ENCODE measurements at places on chromosomes 13 and 19.

- DNase-seq, result no peak
These were observed 76.1 kb upstream of the POMP start for GRCh38 chr13:28582892-28583240.

DNA sequence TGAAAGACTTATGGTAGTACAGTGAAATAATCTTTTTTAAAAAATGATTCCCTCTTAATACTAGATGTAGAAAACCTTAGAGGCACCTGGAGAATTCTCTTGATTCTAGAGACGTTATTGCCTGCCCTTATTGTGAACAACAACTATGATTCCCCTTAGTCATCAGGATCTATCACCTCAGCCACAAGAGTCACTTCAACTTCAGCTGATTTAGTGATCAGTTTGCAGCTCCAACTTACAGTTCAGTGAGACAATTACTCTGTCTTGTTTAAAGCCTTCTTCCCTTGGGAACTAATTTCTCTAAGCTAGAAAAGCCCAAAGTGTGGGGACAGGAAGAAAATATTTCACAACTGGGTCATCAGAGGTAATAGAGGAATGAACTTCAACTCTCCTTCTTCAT lies 254.3 kb upstream of the SLITRK1 start:
- no peak for DNase-seq

DNA sequence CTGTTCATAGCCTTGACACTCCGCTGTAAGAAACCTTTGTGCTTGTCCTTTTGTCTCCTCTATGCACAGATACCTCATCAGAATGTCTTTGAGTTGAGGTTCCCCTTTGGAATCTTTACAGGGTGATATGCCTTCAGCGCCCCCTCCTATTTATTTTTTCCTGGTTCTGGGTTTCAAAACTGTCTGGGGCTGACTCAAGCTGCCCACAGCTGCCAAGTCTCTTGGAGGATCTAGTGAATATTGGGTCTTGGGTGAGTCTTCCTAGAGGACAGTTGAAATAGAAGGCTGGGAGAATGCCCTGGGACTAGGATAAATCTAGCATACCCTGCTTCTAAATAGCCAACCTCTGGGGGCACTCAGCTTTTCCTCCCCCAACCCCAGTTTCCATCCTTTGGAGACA lies 930 bp downstream of the ZNF136 start:
- DNase-seq, result no peak

- DNase-seq, result no peak
These were observed 13.8 kb upstream of the UQCR11 start for GRCh38 chr19:1619094-1619439.

DNA sequence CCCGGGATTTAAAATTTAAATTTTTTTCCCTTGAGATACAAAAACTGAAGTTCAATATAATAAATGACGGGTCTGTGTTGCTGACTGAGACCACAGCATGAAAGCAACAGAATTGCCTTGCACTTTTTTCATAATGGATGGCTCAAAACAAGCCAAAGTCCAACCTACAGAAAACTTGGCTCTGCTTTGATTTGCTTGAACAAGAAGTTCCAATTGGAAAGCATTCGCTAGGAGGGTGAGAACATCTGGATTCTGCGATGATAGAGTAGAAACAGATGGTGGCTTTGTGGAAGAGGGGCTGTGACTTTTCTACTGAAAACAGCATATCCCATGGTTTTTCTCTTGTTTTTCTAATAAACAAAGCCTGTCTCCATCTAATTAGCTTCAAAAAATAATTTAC lies 46.4 kb downstream of the THSD1 start:
- no peak for DNase-seq

All from NCI-H345 (cell line).